Activated CD4-positive, alpha-beta T cell treated with anti-CD3 and anti-CD28 coated beads for 36 hours (primary cell): ENCODE measurements at places on chromosomes 12 and 14. TPM values are rescaled to one million over a fixed set of nuclear protein-coding genes. Genes with fewer than 3 reads are reported as not detected.

SCN8A gene
- 1.0 TPM for total RNA-seq

DYRK2 gene
- 21.5 TPM for total RNA-seq

ZCRB1 gene
- total RNA-seq = 79.9 TPM

GZMH gene
- total RNA-seq = 36.1 TPM

CCDC184 gene
- total RNA-seq = 0.25 TPM

TESPA1 gene
- 107 TPM for total RNA-seq

LRRC43 gene
- total RNA-seq = not detected

SLC38A4 gene
- total RNA-seq = not detected

AICDA gene
- total RNA-seq = not detected

KRT82 gene
- not detected for total RNA-seq

CLEC2B gene
- 25.8 TPM for total RNA-seq

SMIM41 gene
- total RNA-seq = not detected

PSMC6 gene
- 87.0 TPM for total RNA-seq

CLEC2A gene
- total RNA-seq = not detected

RIMBP2 gene
- total RNA-seq = not detected

DHRS1 gene
- 11.7 TPM for total RNA-seq

GLT8D2 gene
- 0.23 TPM for total RNA-seq

PZP gene
- not detected for total RNA-seq

KRT74 gene
- not detected for total RNA-seq

ACRBP gene
- 1.7 TPM for total RNA-seq

BAZ2A gene
- total RNA-seq = 79.4 TPM

MYF6 gene
- not detected for total RNA-seq

ANKRD33 gene
- not detected for total RNA-seq

PROX2 gene
- total RNA-seq = 0.11 TPM

SMARCC2 gene
- total RNA-seq = 96.9 TPM

SLC5A8 gene
- not detected for total RNA-seq

SLC10A1 gene
- total RNA-seq = not detected

KLRK1 gene
- total RNA-seq = not detected

STAC3 gene
- 2.5 TPM for total RNA-seq

DDX47 gene
- 91.3 TPM for total RNA-seq

GLI1 gene
- total RNA-seq = 0.73 TPM

FGFR1OP2 gene
- 38.5 TPM for total RNA-seq

A2M gene
- not detected for total RNA-seq

MAP1LC3B2 gene
- 1.8 TPM for total RNA-seq

BTBD7 gene
- 9.5 TPM for total RNA-seq

LRRIQ1 gene
- total RNA-seq = not detected

IL31 gene
- 4.0 TPM for total RNA-seq

KRT7 gene
- 3.9 TPM for total RNA-seq

RILPL1 gene
- 5.3 TPM for total RNA-seq
